ENCODE measurements at places on chromosomes 11 and 22.

DNA sequence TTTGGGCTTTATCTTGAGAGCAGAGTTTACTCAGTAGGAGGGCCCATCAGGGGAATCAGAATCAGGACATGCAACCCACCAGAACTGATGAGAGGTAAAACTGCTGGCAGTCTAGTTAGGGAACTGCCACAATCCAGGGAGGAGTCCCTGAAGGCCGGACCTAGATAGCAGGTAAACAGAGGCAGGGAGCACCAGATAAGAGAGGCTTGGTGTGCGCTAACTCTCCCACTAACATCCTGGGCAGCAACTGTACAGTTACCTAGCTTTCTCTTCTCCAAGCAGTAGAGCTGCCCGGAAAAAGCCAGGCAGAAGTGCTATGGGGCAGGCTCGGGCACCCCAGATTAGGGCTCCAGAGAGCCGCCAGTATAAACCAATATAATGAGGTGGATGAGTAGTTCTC lies 865 bp upstream of the AMOTL1 start:
- DNase-seq: no peak

DNA sequence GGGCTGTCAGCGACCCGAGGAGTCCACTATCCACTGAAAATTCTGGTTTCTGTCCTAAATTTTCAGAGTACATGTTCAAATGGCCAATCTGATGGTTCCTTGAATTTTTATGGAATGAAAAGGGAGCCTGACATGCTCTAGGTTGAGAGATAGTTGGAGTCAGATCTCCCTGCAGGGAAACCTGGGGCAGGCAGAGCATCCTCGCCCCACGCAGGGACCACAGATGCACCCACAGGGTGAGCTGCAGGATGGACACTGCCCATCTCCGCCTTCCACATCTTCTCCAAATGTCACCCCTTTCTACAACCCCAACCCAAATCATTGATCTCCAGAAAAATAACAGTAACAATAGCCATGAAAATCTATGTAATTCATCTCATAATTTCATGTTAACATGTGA lies 114.2 kb upstream of the IGLL5 start:
- no peak for DNase-seq

- peak; percentile 18 for DNase-seq
Measured at GRCh38 chr11:10807493-10808234, 1.1 kb downstream of the EIF4G2 start.

DNA sequence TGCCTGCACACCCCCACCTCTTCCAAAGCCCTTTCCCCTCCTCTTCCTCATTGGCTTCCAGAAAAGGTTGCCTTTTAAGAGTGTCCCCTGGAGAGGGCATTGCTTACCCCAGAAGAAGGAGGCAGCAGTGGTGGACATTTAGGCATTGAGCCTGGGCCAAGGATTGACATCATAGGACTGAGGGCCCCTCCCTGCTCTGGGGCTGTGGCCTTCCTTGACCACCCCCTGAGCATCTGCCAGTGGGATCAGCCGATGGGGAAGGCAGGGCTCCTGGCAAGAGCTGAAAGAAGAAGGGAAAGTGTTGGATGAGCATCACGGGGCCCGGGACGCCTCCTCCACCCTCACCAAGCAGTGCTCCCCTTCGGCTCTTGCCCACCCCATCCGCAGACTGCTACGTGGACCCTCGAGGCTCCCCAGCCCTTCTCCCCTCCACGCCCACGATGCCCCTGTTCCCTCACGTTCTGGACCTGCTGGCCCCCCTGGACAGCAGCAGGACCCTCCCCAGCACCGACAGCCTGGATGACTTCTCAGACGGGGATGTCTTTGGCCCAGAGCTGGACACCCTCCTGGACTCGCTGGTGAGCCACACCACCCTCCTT lies 37.4 kb downstream of the ZC3H7B start:
- no peak for DNase-seq

- no peak for DNase-seq
Measured at GRCh38 chr22:39481054-39481453, 21.0 kb upstream of the MIEF1 start.

GRCh38 chr11:118073554-118073953 lies 3.3 kb upstream of the TMPRSS4 start:
- DNase-seq: no peak

DNA sequence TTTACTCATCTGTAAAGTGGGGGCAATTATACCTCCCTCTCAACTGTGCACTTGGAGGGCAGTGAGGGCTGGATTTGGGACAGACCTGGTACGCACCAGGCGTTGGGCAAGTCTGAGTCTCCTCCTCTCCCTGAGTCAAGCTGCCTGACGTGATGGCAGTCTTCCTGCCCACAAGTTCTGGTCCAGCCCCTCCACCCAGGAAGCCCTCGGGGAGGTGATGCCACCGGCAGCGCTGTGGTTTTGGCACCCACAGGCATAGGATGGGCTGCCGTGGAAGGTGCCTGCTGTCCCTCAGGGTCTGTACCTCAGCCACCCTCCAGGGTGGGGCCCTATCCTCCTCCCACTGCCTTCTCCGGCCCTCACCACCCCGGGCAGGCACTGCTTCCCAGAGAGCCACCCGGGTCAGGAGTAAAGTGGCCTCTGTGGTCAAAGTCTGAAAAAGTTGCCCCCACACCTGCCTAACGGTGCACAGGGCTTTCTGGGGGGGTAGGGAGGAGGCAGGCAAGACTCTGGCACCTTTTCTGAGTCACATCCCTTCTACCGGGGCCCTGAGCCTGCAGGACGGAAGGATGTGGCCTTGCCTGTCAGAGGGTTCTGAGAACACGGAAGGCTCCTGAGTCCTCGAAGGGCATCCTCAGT lies 6.5 kb upstream of the APOBEC3H start:
- DNase-seq: peak; percentile 61

- DNase-seq: no peak
Measured at GRCh38 chr11:120096369-120097191, 41.3 kb downstream of the TRIM29 start.

- no peak for DNase-seq
Measured at GRCh38 chr11:133681901-133682300, 149.6 kb upstream of the OPCML start.

- no peak for DNase-seq
Measured at GRCh38 chr22:31295360-31295759, 3.1 kb upstream of the PIK3IP1 start.

- no peak for DNase-seq
Measured at GRCh38 chr22:44363980-44364750, 51.4 kb upstream of the SHISAL1 start.

DNA sequence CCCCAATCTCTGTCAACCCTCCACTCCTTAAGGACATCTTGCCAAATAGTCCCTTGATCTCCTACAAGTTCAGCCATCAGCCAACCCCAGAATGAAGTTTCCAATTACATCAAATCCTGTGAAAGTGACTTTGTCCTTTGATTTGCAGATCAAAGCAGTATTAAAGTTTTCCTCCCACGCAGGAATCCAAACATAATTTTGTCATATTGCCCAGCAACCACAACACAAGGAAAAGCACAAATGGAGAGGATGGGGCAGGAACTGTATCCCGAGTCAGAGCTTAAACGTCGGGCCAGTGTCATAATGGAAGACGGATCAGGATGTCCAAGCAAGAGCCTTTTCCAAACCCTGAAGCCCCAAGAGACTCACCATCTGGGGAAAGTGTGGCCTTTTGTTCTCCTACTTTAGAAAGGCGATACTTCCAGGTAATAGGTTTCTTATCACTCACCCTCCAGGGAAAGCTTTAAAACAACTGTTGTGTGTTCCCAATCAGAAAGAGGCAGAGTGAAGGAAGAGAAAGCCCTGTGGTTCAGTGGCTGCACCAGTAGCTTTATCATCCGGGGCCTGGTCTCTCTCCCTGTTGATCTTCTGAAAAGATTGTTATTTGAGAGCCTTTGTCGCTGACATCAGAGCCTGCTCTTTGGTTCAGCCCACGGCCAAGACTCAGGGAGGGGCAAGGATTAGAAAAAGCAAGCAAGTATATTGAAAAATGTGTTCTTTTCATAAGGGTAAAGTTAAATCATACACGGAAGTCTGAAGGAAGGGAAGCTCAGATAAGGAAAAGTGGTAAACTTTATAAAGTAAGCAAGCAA lies 41.7 kb downstream of the EXPH5 start:
- DNase-seq: no peak

GRCh38 chr22:37674248-37674647 lies 1.2 kb upstream of the LGALS1 start:
- DNase-seq: no peak

DNA sequence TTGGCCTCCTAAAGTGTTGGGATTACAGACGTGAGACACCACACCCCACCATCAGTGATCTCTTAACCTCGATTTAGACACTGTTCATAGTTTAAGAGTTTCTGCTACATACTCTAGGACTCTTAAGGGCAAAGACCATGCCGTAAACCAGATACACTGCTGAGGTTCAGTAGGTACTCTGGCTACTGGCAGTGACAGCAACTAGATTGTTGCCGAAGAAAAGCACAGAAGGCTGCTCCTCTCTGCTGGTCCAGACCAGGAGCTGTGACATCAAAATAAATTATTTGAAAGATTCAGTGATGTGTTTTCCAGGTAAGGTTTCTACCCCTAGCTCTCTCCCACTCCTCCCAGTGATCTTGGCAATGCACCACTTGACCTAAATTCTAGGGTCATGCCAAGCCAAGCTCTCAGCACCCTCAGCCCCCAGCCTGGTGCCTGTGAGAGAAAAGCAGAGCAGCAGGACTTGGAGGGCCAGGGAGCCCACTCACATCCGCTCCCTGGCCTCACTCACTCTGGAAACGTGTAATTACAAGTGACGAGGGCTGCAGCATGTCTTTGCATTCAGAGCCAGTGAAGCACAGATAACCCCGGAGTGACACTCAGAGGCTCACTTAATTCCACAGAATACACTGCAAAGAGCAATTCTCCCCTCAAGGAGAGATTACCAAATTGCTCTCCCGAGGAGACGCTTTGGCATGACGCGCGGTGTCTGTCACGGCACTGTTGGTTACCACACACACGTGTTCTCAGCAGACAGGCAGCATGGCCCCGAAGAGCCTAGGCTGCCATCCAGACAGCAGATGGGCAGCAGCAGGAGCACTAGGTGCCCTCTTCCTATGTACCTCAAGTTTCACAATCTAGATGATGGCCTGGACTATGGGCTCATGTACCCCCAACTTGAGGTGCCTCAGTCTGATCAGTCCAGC lies 96.9 kb upstream of the PITPNB start:
- DNase-seq: no peak

DNA sequence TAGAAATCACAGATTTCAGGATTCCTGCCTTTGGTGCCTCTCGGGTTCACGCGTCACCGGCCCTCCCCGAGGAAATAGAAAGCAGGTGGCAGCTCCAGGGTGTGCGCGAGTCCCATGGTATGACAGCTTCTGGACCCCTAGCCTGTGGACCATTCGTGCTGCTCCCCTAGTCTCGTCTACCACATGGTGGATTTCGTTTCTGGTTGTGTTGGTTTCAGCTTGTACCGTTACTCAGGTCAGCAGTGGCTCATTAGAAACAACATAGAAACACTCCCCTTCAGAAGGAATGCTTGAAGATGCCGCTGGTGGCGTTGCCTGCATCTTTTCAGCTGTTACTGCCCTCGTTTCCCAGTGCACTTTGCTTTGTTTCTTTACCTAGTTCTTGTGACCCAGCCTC lies 700 bp downstream of the TTC17 start:
- DNase-seq: no peak

GRCh38 chr11:122837528-122838346 lies 563 bp upstream of the CRTAM start:
- DNase-seq: no peak

DNA sequence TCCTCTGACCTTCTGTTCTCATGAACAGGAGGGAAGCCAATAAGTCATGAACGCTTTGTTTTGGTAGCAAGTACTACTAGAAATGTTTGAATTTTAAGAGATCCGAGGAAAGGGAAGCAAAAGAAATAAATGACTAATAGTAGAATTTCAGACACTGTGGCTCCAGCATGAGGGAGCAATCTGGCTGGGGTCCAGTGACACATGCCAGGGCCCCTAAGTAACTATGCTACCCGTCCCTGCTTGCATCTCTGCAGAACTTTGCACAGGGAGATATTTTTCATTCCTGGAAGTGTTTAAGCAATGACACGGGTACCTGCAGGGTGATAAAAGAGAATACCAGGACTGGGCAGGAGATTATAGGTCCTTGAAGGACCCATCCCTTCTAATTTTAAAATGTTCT lies 7.3 kb upstream of the ADAMTS8 start:
- DNase-seq: no peak

All from activated CD8-positive, alpha-beta memory T cell treated with anti-CD3 and anti-CD28 coated beads for 48 hours (primary cell).